Adrenal gland (tissue), 19 donors: ENCODE measurements at places on chromosomes 12 and 14.

- no peak for DNase-seq
These were observed 115.0 kb downstream of the RPAP3 start for GRCh38 chr12:47590771-47591360.

- DNase-seq = no peak
These were observed 145.0 kb downstream of the WIF1 start for GRCh38 chr12:64976131-64976530.

- no peak for DNase-seq
These were observed 32.4 kb downstream of the EPS8 start for GRCh38 chr12:15756822-15757221.

GRCh38 chr12:24846689-24847088 lies 102.2 kb downstream of the BCAT1 start:
- DNase-seq = no peak

DNA sequence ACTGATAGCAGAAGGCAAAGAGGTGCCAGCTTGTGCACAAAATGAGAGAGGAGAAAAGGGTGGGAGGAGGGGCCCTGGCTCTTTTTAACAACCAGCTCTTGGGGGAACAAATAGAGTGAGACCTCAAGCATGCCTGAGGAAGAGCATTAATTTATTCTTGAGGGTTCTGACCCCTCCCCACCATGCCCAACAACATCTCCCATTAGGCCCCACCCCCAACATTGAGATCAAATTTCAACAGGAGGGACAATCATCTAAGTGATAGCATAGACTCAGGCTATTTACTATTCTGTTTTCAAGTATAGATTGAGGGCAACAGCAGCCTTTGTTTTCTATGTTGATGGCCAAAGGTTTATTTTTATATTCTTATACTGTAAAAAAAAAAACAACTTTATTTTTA lies 59.7 kb downstream of the FUT8 start:
- no peak for DNase-seq

GRCh38 chr14:63361790-63362189 lies 43.1 kb upstream of the GPHB5 start:
- no peak for DNase-seq

GRCh38 chr12:58388261-58388660 lies 446.9 kb downstream of the ATP23 start:
- DNase-seq = no peak

DNA sequence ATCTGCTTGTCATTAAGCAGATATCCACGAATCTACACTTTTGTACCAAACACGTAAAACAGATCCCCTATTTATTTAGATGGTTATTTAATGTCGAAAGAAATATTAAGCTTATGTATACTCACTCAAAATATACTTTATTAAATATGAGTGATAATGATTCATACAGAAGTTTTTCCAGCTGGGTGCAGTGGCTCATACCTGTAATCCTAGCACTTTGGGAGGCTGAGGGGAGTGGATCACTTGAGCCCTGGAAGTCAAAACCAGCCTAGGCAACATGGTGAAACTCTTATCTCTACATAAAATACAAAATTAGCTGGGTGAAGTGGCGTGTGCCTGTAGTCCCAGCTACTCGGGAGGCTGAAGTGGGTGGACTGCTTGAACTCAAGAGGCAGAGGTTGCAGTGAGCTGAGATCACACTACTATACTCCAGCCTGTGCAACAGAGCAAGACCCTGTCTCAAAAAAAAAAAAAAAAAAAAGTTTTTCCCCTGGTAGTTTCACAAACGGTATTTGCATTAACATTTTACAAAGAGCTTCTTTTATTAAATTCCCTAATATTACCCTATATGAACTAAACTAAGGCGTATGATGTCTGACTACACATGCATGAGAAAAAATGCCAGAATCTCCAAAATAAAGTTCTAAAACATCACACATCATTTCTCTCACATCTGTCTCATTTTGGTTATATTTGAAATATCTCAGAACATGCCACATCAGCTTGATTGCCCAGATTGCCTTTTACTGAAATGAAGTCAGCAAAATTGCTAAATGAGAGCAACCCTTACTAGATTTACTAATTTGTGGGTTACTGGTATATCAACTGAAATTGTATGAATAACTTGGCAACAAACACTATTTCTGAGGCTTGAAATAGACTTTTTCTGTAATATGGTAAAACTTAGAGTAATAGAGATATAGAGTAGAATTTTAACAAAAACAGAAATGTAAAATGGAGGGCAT lies 74.9 kb downstream of the PAWR start:
- no peak for DNase-seq

GRCh38 chr12:106643000-106643399 lies 60.2 kb downstream of the RFX4 start:
- no peak for DNase-seq

- DNase-seq = no peak
These were observed 255.3 kb upstream of the GARIN6 start for GRCh38 chr12:99392091-99392850.

DNA sequence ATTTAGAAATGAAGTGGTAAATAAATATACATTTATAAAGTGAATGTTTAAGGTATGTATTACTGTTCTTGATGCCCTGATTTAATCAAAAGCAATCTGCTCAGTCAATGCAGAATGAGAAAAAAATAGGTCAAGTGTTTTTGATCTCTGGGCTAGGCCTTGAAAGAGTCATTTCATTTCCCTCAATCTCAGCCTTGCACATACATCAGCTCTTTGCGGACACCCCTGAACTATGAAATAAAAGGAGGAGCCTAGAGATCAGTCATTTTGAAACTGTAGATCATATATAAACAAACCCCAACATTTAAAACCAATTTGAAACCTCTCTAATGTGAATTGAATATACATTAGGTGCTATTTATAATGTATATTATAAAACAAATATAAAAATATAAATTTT lies 42.5 kb downstream of the ATG2B start:
- no peak for DNase-seq

- DNase-seq = no peak
These were observed 4.3 kb downstream of the RNASE1 start for GRCh38 chr14:20798318-20798717.

DNA sequence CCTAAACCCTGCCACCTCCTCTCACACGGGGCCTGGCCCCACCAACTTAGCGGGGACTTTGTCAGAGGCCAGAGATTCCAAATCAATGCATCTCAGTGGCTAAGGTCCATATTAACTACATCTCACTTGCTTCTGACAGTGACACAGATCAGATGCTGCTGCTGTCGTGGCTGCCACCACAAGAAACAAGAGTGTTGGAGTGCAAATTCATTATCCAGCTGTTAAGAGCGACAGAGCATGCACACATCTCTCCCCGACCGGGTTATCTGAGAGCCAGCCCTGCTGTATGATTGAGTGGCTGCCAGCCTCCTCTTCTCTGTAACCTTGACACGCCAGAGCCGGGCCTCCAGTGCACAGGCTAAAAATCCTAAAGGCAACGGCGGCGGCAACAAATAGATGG lies 40.2 kb downstream of the SPRING1 start:
- peak; percentile 43 for DNase-seq

DNA sequence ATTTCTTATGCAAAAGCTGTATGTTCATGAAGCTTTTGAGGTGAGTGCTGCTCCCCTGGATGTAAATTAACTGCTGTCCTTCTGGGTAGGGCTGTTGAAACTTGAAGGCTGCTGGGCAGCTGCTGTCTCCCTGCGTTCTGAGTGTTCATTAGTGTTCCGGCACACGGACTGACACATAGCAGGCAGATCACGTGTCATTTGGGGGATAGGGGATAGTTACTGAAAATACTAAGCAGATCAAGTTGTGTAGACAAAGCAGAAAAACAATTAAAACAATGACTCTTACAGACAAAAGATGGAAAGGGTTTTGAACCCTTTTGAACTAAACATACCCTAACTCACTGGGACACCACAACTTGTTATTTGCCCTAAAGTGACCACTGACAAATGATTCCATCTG lies 82.5 kb downstream of the PRICKLE1 start:
- no peak for DNase-seq

DNA sequence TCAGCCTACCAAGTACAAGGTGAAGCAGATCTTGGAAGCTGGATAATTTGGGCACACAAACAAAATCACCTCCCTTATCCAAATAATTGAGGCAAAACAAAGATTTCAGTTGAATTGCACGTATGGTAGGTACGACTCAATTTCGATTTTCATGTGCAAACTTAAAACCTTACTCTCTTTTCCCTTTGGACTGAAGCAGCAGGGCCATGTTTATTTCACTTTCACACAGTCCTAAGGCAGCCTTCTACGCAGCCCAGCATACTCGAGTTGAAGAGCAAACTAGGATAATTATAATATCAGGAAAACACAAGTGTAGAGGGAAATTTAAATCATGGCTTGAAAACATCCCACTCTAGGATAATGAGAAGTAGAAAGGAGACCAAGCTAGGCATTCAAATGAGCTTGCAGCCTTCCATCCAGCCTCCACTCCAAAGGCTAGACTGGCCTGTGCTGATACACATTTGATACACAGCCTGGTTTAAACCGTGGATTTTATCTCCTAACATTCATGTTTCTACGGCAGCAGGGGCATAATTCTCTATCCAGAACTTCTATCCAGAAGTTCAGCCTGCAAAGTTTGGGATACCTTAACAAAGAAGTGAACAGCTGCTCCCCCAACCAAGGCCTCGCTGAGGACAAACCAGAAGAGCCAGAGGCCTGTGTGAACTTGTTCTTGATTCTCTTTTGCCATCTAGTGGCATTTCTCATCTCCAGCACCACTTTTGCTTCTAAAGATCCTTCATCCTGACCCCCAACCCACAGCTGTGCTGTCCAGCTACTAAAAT lies 2.4 kb upstream of the RNASE7 start:
- DNase-seq = peak; percentile 73
